ENCODE measurements at places on chromosomes 7 and 10.

DNA sequence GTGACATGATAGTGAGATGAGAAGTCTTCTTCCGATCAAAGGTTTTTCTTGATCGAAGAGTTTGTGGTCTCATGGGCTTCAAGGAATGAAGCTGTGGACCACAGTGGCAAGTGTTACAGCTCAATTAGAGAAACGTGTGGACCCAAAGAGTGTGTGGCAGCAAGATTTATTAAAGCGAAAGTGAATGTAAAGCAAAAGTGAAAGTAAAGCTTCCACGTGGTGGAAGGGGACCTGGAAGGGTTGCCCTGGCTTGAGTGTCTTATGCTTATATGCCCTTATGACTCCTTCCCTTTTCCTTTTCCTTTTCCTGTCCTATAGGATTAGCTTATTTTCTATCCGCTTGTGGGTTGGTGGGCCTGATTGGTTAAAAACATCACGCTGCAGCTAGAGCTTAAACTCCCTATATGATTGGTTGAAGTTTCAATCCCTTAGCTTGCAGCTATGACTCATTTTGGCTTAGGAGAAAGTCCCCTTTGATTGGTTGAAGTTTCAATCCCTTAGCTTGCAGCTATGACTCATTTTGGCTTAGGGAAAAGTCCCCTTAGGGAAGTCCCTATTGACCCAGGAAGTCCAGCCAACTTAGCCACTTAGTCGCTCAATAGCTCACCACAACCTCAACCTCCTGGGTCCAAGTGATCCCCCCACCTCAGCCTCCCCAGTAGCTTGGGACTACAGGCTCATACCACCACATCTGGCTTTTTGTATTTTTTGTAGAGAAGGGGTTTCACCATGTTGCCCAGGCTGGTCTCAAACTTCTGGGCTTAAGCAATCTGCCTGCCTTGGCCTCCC, 34.7 kb downstream of the MRPS24 start:
- no peak for DNase-seq

DNA sequence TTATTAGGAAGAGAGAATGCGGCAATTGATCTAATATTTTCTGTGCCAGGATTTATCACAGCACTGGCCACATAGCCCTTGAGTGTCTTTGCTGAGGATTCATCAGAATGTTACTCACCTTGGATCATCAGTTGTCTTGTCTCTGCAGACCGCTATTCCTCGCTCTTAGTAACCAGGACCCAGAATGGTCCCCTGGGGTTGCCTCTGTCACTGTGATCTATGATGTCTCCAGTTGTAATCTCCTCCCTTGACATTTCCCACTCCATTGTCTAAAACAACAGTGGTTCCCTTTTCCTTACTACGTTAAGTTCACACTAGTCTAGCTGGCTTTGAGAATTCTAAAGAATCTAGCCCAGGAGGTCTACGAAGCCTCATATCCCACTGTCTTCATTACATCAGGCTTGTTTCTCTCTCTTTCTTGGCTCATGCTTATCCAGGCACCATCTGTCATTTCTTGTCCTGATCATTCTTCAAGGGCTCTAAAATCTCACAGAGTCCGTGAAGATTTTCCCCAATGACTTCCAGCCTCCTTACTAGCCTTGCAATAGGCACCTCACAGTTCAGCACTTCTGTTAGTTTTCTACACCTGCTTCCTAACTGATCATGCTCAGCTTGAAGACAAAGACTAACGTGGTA, 125.8 kb downstream of the CUBN start:
- DNase-seq = no peak

DNA sequence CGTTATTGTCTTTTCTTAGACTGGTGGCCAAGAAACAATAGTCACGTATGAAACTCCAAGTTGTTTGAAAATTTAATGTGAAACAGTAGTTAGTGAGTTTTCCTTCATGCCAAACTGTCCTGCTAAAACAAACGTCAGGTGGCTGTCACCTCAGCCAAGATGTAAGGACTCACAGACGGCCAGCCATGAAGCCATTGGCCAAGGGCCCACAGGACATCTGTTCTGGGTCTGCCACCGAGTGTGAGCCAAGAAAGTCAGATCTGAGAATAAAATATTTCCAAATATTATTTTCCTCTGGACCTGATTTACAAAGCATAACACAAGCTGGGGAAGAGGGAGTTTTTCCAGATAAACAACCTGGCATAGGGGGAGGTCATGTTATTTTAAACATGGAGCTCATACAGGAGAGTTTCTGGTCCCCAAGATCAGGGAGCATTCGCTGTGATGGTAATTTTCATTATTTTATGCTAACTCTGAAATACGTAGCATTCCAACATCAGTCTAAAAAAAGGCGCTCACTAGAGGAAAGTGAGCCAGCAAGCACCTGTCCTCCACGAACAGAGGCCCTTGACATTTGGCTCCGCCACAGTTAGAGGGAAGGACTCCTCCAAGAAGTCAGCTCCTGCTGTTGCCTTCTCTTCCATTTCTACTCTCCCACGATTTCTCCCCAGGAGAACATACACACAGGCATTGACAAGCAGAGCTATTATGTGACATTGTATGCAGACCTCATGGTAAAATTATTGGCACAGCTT, 38.9 kb upstream of the LANCL2 start:
- no peak for DNase-seq

GRCh38 chr7:29563590-29564495, at the start of gene PRR15:
TSS of gene PRR15 (plus strand) at chr7:29563835. CDS start at chr7:29566330, 2,495 bp downstream.
- peak; percentile 93 for DNase-seq

GRCh38 chr7:19369806-19370205, 224.6 kb upstream of the FERD3L start:
- no peak for DNase-seq

DNA sequence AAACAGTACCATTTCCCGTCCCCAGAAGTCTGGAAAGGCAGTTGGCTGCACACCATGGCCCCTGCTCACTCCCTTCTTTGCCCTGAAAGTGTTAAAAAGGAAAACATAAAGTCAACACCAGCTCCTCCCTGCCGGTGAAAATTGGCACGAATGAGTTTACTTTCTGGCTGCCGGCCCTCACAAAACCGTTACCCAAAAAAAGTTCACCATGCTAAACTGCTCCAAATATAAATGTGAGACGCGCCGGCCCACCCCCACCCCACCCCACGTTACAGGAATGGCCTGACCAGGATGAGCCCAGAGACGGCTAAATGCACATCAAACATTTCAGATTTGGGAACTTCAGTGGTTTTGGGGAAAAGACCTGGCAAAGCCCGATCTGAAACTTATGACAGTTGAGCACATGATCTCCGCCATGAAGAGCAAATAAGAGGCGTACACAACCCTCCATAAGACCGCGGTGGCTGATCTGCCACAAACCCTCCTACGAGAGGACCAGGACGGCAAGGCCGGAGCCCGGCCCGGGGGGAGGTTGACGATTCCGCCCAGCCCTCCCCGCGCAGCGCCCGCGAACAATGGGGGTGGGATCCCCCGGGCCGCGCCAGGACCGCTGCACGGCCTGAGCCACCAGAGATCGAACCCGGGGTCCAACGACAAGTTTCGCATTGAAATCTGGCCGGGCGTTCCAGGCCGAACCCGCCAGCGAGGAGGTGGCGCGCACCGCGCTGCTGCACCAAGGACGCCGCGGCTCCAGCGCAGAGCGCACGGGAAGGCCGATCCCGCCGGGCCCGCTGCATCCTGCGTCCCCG, 952 bp downstream of the DIP2C start:
- DNase-seq = peak; percentile 78

- no peak for DNase-seq
Measured at GRCh38 chr7:105851064-105851463, 25.3 kb downstream of the ATXN7L1 start.

- DNase-seq = no peak
Measured at GRCh38 chr7:86784765-86785164, 141.1 kb downstream of the GRM3 start.

GRCh38 chr7:9127901-9128300, 694.5 kb downstream of the NXPH1 start:
- DNase-seq = no peak

GRCh38 chr10:90674928-90675327, 182.9 kb downstream of the HTR7 start:
- no peak for DNase-seq

DNA sequence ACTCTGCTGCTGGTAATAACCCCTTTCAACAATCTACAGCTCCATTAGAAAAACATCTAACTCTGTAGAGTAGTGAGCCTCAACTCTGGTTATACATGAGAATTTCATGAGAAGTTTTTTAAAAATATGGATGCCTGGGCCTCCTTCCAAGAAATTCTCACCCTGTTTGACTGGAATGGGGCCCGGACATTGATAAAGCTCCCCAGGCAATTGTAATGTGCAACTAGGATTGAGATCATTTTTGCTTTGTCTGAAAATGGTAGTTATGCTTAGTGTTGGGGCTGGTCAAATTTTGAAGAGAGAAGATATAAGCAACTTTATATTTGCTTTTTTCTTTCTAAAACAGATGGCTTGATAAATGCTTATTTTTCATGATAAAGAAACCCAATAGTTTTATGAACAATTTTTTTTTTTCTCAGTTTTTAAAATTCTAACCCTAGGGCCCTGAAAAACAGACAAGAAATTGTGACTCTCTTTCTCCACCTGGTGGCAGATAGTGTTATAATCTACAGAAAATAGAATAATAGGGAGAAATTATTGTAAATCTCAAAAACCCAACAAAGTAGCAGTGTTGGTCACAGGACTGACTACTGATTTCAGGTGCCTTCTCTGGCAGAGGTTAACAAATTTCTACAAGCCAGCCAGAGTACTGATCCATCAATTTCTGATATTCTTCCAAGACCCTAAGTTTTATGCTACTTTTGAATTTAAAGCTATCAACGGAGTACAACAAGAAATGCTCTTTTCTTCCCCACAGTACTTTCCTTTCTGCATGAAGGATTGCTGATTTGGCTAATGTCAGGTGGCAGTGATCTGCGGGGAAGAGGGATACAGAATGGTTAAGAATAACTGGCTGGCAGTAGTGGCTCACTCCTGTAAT, 174.8 kb downstream of the DKK1 start:
- DNase-seq = peak; percentile 63

DNA sequence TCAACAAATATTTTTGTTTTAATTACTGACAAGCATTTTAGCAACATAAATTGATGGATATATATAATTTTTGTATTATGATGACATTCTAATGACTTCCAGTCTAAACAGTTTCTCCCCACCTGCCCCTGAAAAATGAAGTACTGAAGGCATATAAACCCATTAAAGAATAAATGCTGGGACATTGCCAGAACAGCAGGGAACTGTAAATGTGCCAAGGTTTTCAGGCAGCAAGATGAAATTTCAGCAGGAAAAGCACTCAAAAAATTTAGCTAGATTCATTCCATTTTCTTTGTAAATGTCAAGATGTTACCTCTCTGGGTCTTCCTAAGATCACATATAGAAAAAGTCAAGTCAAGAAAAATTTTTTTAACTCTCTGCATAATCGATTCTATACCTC, 11.0 kb upstream of the TLL2 start:
- no peak for DNase-seq

DNA sequence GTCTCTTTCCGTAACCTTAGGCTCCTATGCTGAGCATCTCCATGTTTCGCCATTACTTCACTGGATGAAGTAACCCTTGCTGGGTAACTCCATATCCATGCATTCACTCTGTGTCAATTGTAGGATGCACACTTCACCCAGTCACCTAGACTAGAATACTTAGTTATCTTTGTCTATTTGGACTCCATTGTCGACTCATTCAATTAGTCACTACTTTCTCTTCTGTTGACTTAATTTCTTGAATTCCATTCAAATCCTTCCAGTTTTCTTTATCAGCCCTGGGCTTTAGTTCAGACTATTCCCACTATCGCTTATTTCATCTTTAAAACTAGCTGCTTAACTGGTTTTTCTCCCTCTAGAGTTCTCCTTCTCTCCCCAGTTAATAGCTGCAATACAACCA, 111.3 kb upstream of the TNS3 start:
- DNase-seq = no peak

DNA sequence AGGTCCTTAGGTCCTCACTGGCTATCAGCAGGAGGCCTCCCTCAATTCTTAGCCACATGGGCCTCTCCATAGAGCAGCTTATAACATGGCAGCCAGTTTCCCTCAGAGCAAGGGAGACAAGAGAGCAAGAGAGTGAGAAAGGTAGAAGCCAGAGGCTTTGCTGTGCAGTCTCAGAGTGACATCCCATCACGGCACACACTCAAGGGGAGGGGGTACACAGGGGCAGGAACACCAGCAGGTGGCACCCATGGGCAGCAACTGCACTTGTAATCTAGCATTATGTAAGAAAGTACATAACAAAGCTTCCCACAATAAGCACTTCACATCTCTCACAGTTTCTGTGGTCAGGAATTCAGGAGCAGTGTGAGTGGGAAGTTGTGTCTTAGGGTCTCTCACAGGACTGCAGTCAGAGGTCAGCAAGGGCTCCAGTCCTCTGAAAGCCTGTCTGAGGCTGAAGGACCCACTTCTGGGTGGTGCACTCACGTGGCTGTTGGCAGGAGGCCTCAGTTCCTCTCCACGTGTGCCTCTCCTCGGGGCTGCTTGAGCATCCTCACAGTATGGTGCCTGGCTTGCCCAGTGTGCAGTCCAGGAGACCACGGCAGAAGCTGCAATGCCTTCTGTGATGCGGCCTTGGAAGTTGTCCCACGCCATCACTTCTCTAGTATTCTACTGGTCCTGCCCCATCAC, 159.4 kb downstream of the OAT start:
- peak; percentile 33 for DNase-seq

GRCh38 chr10:26219676-26220075, 3.1 kb downstream of the GAD2 start:
- DNase-seq = no peak

Measured in GM23338 (cell line).